ENCODE measurements at places on chromosomes 3 and 15.

DNA sequence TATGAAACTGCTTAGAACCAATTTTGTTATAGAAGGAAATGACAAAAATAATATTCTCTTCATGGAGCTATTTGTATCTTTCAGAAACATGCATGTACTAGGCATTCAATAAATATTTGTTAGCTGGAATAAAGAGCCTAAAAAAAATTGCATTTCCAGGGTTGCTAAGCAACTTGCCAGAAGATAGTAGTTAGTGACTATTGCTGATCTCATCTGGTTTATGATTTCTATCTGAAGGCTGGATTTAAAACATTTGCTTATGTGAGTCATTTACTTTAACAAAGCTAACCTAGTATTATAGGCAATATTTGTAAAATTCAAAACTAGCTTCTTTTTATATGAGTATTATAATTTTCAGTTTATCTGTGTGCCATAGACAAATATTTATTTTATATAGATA, 78.3 kb downstream of the NAALADL2 start:
- DNase-seq = no peak

GRCh38 chr15:53843869-53844569, 84.6 kb upstream of the WDR72 start:
- no peak for DNase-seq

DNA sequence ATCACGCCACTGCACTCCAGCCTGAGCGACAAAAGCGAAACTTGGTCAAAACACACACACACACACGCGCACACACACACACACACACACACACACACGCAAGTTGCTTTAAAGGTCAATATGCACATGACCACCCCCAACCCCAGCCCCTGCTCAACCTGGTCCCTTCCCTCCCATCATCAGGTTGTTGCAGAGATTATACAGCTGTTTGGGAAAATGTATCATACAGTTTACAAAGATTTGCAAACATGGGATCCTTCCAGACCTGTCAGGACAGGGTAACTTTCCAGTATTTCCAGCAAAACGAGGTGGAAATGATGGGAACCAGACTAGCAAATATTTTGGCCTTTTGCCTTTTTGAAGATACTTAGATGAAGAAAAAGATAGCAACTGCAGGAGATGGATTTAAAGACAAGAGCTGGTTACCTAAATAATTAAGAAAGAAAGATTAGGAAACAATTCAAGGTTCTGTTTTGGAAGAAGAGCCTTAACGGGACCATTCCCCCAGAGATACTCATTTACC, 80.2 kb downstream of the TNIK start:
- DNase-seq = no peak

DNA sequence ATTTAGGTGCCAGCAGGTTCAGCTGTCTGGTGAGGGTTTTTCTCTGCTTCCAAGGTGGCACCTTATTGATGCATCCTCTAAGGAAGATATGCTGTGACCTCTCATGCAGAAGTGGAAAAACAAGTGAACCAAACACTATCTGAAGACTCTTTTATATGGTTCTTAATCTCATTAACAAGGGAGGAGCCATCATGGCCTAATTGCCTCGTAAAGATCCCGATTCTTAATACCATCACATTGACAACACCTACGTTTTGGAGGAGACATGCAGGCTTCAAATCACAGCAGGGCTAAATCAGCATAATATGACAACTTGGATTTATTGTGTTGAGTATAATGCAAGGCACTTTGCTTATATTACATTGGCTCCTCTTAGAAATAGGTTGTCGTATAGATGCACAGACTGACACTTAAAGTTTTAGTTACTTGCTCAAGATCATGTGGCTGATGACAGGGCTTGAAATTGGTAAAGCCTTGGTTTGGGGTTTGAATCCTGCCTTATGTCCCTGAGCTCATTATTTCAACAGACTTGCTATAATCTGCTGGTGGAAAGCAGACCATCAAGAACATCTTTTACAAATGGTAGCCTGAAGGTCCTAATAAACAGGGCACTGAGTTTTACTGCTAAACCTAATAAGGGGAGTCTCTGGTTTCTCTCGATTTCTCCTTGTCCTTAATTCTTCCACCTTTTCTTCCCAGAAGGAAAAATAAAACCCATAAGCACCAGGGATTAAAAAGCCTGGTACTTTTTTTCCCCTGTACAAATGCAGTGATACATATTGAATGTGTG, 88.2 kb downstream of the PTPRG start:
- DNase-seq = no peak

DNA sequence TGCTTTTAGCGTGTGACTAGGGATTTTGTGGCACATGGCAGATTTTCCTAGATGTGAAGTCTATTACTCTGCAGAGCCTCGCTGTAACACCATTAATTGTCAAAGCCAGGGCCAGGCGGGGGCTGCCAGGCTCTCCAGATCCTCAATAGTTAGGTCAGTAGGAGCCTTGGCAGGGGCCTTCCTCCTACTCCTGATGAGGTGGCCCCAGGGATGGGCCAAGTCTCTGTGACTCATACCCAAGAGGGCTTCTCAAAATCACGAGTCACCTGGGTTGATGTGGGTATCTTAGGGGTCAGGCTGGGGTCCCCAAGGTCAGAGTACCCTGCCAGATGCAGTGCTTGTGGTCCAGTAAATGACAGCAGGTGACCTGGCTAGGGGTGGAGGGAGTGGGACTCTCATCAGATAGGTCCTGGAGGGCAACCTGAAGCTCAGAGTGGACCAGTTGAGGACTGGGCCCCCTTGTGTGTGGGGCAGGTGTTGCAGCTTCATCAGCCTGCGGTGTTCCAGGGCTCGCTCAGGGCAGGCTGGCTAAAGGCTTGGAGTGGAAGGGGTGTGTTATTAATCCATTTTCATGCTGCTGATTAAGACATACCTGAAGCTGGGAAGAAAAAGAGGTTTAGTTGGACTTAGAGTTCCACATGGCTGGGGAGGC, 88.5 kb upstream of the MYZAP start:
- DNase-seq = no peak

DNA sequence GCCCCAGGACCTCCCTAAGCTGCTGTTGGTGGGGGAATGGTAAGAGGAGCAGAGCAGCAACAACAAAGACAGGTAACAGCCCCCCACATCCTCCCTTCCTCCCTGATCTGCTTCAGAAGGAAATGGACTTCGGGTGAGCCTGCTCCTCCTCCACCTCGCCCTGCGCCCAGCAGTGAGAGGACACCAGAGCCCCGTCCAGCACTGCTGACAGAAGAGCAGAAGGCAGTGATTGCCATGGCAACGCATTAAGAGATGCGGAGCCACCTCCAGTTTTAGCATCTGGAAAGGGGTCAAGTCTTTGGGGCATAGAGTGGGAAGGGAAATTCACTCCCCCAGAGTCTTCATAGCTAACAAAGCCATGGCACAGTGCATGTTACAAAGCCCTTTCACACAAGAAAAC, 77.6 kb upstream of the HRH1 start:
- no peak for DNase-seq

- DNase-seq = no peak
Measured at GRCh38 chr3:159593927-159594605, 394.6 kb upstream of the IL12A start.

GRCh38 chr3:141096164-141096563, 45.0 kb downstream of the SPSB4 start:
- no peak for DNase-seq

- DNase-seq = no peak
Measured at GRCh38 chr3:101068876-101069606, 75.8 kb upstream of the ABI3BP start.

GRCh38 chr15:31266712-31267111, 59.9 kb upstream of the KLF13 start:
- no peak for DNase-seq

- DNase-seq = no peak
Measured at GRCh38 chr3:51966922-51967383, 301 bp downstream of the PCBP4 start.

DNA sequence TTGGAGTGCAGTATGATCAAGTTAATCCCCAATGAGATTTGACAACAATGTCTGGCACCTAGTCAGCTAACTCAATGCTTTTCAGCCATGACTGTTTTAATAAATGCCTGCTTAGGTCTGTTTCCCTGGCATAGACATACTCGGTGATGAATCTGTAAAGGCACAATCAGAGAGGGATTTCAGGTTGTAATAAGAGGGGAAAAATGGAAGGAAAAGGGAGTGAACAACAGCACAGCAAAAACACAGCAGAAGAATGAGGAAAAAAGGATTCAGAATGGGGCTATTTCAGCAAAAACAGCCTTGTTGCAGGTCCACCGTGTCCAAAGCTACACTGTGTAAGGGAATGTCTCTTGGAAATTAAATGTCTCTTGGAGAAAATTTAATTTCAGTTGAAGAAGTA, 19.3 kb upstream of the CHD2 start:
- DNase-seq = no peak

- DNase-seq = no peak
Measured at GRCh38 chr3:67437090-67437489, 217.3 kb downstream of the SUCLG2 start.

DNA sequence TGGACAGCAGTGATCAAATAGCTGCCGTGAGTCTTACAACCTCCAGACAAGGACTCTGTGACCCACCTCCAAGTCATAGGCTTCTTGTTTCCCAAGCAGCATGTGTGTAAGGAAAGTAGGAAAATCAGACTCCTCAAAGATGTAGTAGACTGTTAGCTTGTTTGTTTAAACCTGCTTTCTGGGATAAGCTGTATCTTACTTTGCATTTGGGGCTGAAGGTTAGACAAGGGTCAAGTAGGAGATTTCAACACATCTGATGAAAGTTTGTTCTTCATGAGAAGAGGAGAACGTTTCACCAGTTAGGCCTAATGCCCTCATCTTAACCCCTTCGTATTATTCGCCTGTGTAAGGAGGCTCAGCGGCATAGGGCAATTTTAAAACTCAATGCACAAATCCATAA, 756.4 kb upstream of the NR2F2 start:
- no peak for DNase-seq

DNA sequence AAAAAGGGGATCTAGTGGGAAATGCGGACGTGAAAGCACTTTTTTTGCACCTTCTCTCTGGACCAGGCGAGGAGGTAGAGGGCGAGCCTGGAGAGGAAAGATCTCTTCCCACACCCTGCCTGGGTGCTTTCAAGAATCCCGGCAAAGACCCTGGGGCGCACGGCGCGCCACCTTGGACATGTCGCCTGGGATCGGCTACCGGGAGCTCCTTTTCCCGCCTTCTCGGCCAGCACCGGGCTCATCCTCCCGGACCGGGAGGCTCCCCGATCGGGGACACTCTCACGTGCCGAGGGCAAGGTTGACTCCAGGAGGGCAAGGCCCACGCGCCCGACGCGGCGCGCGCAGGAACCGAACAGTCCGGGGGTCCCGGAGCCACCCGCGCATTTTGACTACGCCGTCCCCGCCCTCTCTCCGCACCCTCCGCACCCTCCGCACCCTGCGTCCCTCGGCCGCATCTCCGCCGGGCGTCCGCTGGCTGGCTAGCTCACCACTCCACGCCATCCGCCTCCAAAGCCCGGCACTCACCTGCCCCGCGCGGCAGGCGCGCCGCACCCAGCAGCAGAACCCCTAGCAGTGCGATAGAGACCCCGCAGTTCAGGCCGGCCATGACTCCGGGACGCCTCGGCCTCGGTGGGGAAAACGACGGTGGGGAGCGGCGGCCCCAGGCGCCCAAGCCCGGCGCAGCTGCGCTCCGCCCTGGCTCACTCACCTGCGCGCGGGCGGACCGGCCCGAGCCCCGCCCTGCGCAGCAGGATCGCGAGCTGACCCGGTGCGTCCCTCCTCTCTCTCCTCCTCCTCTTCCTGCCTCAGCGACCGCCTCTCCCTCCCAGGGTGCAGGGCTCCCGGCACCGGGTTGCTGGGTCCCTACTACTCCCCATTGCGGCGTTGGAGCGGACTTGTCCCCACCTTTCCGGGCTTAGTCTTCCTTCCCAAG, at the start of gene CDCP1:
Gene CDCP1, minus strand, starts transcription at position 698 of the 934 bp plus-strand sequence. Its CDS starts 91 bp downstream, at position 607.
- no peak for DNase-seq

DNA sequence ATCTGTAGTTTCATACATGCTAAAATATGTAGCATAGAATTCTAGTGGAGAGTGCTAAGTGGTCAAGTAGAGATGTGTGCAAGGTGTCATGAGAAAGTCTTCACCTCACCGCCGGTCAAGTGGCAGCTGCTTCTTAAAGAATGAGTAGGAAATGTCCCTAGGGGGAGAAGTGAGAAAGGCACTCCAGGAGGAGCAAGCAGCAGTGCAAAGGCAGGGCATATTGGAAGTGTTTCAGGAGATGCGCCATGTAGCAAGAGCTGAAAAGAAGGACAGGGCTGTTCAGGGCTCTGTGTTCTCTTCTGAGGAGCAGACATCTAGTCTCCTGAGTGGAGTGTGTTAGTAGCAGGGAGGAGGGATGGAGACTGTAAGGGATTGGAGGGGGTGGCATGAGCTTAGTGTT, 312.4 kb upstream of the SEMA6D start:
- DNase-seq = no peak

DNA sequence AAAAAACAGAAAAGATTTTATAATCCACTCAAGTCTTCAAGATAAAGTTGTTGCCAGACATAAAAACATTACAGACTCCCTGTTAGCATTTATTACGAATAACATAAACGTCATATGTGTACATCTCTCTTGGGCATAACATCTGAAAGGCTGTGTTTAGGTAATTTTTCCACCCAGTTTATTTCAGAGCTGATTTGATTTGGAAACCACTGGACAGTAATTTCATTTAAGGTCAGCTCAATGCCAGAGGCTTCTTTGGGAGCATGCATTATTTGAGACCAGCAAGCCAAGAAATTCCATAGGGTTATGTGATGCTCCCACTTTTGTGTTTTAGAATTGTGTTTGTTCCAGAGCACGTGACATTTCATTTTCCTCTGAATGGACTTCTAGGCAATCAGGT, 196.0 kb downstream of the AKAP13 start:
- no peak for DNase-seq

- DNase-seq = no peak
Measured at GRCh38 chr15:87724330-87724729, 532.2 kb downstream of the NTRK3 start.

- DNase-seq = no peak
Measured at GRCh38 chr3:191387441-191388077, 57.2 kb upstream of the UTS2B start.

GRCh38 chr3:82011336-82011735, 249.9 kb upstream of the GBE1 start:
- DNase-seq = no peak

- no peak for DNase-seq
Measured at GRCh38 chr15:90679959-90680358, 37.2 kb upstream of the BLM start.

- no peak for DNase-seq
Measured at GRCh38 chr15:41493902-41494189, 172 bp downstream of the ITPKA start.

DNA sequence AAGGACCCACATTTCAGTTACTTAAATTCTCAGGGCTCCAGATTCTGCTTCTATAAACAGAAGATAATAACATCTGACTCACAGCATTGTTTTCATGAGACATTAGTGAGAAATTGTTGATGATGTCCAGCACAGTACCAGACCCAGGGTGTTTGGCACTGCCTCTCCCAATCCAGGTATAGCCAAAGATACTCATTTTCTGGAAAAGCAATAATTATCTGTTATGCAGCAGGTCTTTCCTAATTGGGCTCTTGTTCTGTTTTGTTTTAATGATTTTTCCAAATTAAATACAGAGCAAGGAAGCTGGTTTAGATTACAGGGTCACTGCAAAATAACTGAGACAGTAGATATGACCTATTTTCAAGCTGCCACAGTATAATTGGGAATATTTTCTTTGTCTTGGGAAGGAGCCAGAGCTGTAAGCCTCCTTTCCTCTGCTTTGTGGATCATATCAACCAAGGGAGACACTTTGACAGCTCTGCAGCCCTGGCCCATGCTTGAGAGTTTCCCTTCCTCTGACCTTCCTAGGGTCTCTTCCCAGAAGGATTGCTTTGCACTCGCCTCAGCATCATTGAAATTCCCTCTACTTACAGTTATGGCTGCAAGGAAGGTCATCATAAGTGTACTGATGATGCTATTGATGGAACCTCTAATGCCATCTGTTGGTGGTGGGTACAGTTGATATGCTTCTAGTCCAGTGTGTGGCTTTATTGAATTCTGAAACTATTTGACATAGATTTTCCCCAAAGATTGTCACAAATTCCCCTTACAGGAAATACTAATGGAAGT, 522.4 kb upstream of the ADAMTS9 start:
- no peak for DNase-seq

Data from CD8-positive, alpha-beta memory T cell (primary cell).